Colonic mucosa (tissue), 4 donors: ENCODE measurements at places on chromosomes 6 and 20. TPM values are rescaled to one million over a fixed set of nuclear protein-coding genes. Genes with fewer than 3 reads are reported as not detected.

NCOA5 gene
- 20.4 TPM for total RNA-seq

IGF2R gene
- 84.4 TPM for total RNA-seq

TBX18 gene
- total RNA-seq = 0.35 TPM

HMGCLL1 gene
- total RNA-seq = 0.45 TPM

DNAH8 gene
- total RNA-seq = not detected

PRR3 gene
- total RNA-seq = 3.9 TPM

CD109 gene
- total RNA-seq = 1.1 TPM

OR2J3 gene
- total RNA-seq = not detected

KHDC1 gene
- total RNA-seq = 1.8 TPM

SLC32A1 gene
- total RNA-seq = not detected

TSBP1 gene
- not detected for total RNA-seq

LPA gene
- total RNA-seq = 0.15 TPM

ALDH5A1 gene
- 12.2 TPM for total RNA-seq

PPARD gene
- total RNA-seq = 41.8 TPM

CLVS2 gene
- 0.05 TPM for total RNA-seq

FOXS1 gene
- total RNA-seq = 0.20 TPM

ROS1 gene
- total RNA-seq = 1.9 TPM

REM1 gene
- total RNA-seq = 0.32 TPM

RIPOR3 gene
- 1.9 TPM for total RNA-seq

TGM3 gene
- total RNA-seq = 0.82 TPM

MAP1LC3A gene
- 44.8 TPM for total RNA-seq

THEMIS gene
- total RNA-seq = 0.96 TPM

ESR1 gene
- total RNA-seq = 0.37 TPM

DCDC2 gene
- 3.3 TPM for total RNA-seq

GPR6 gene
- total RNA-seq = not detected

IRF4 gene
- total RNA-seq = 4.7 TPM

ME1 gene
- total RNA-seq = 11.0 TPM

TFEB gene
- total RNA-seq = 21.7 TPM

HSPA1L gene
- total RNA-seq = 0.98 TPM

KHDRBS2 gene
- total RNA-seq = 0.52 TPM

MAP7 gene
- 69.4 TPM for total RNA-seq

PHACTR1 gene
- 2.2 TPM for total RNA-seq

TINAG gene
- total RNA-seq = 45.2 TPM

WFDC5 gene
- total RNA-seq = not detected

APCDD1L gene
- total RNA-seq = 0.32 TPM

SLC22A16 gene
- total RNA-seq = 1.1 TPM

TUBB1 gene
- not detected for total RNA-seq

PLA2G7 gene
- 1.2 TPM for total RNA-seq

FILIP1 gene
- 6.5 TPM for total RNA-seq

GNRH2 gene
- not detected for total RNA-seq

TNXB gene
- total RNA-seq = 7.3 TPM

LIN28B gene
- total RNA-seq = 0.12 TPM

ADGB gene
- total RNA-seq = 0.72 TPM

RHAG gene
- not detected for total RNA-seq

MATN4 gene
- not detected for total RNA-seq

FAM217A gene
- total RNA-seq = not detected

QKI gene
- total RNA-seq = 28.0 TPM

ZSCAN9 gene
- total RNA-seq = 8.9 TPM

SSTR4 gene
- not detected for total RNA-seq

USP49 gene
- total RNA-seq = 2.9 TPM

EYA4 gene
- total RNA-seq = 0.05 TPM

NRSN1 gene
- total RNA-seq = 0.64 TPM

ULBP2 gene
- 0.47 TPM for total RNA-seq
